Activated CD4-positive, alpha-beta memory T cell treated with anti-CD3 and anti-CD28 coated beads for 36 hours (primary cell): ENCODE measurements at places on chromosomes 7 and 10. TPM values are rescaled to one million over a fixed set of nuclear protein-coding genes. Genes with fewer than 3 reads are reported as not detected.

DNA sequence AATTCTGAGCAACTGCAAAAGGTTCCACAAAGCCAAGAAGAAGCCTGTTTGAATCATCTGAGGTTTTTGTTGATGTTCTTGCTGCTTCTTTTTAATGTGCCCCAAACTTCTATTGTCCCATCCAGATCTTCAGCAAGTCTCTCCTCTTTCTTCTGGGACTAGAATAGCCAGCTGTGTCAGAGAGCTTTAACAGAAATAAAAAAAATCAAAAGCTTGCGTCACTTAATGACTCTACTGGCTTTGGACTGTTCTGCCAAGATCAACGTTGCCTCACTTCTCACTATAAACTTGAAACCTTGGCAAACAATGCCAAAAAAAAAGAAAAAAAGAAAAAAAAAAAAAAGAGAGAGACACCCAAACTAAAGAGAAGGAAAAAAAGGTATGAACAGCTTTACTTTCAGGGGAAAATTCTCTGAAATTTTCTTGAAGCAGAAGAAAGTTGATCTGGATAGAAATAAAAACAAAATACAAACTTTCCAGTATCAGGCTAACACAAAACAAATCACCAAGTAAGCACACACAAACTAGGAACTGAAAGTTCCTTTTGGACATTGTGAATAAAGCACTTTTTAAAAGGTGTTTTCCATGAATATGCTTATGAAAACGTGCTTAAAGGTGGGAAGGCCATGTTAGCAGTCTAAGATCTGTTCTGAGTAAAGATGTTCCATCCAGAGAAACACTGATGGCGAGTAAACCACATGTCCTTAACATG, 14.8 kb downstream of the USP54 start:
- DNase-seq, result no peak
- H3K4me1 ChIP-seq, result no peaks in the 10 kb centered on the region
- no peaks in the 10 kb centered on the region for H3K36me3 ChIP-seq
- no peak overlapping the region for H3K27ac ChIP-seq
- no peaks in the 10 kb centered on the region for H3K27me3 ChIP-seq

The SPACDR gene
- 3.5 TPM for total RNA-seq

DNA sequence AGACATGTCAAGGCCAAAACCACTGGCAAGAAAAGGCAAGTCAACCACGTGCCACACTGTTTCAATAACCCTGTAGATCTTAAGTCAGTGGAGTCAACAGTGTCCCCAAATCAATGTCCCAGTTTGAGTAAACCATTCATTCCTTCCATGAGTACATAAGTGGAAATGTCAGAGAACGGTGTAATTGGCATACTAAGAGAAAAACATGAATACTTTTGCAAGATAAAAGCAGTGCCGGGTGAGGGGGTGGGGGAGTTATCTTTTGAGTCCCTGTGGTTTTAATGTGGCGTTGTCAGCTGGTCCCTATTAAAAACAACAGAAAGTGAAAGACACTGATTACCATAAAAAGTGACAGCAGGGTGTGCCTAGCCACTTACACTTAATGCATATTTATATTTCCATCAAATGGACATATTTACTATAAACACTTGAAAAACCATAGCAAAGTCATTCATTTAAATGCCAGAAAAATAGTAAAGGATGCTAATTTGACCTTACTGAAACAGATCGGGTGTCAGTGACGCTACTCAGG, 37.8 kb downstream of the RSU1 start:
- peak; percentile 88 for DNase-seq
- peaks cover 30% of the 10 kb centered on the region for H3K4me1 ChIP-seq
- peaks cover 20% of the 10 kb centered on the region for H3K36me3 ChIP-seq
- H3K4me3 ChIP-seq, result peak overlapping the region; percentile 1
- H3K27ac ChIP-seq, result peak overlapping the region; percentile 64

The OGDHL gene
- total RNA-seq, result 0.40 TPM

DNA sequence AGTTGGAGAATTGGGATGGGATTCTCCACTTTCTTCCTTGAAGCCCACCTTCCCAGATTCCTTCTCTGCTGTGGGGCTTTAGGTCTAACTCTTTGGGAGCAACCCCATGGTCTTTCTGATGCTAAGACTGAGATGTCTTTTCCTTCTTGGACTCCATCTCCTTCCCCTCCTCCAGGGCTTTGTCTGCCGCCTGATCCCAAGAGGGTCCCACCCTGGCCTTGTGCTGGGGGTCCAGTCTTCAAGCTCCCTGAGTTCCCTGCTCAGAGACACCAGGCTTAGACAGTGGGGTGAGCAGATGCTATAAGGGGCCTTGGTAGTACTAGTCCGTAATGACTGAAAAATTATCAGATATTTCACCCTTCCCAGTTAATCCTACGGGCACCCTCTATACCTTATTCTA, 150.5 kb downstream of the PTPN20 start:
- H3K27me3 ChIP-seq, result peaks cover 5% of the 10 kb centered on the region
- H3K4me1 ChIP-seq, result no peaks in the 10 kb centered on the region
- no peak overlapping the region for H3K4me3 ChIP-seq
- no peak overlapping the region for H3K27ac ChIP-seq
- no peaks in the 10 kb centered on the region for H3K36me3 ChIP-seq

GRCh38 chr10:1642600-1643160, 94.6 kb downstream of the ADARB2 start:
- peaks cover 16% of the 10 kb centered on the region for H3K27me3 ChIP-seq
- DNase-seq, result no peak
- H3K27ac ChIP-seq, result peak overlapping the region; percentile 81
- H3K4me1 ChIP-seq, result peaks cover 13% of the 10 kb centered on the region
- H3K36me3 ChIP-seq, result no peaks in the 10 kb centered on the region

- no peaks in the 10 kb centered on the region for H3K36me3 ChIP-seq
- H3K27ac ChIP-seq, result no peak overlapping the region
- H3K4me3 ChIP-seq, result no peak overlapping the region
- no peaks in the 10 kb centered on the region for H3K4me1 ChIP-seq
- no peak for DNase-seq
- no peaks in the 10 kb centered on the region for H3K27me3 ChIP-seq
These were observed 569.1 kb downstream of the ANKRD7 start for GRCh38 chr7:118793582-118793981.

The ARHGEF35 gene
- total RNA-seq, result 9.6 TPM

The RPEL1 gene
- not detected for total RNA-seq

- H3K4me3 ChIP-seq, result no peak overlapping the region
- DNase-seq, result no peak
- peaks cover 4% of the 10 kb centered on the region for H3K27me3 ChIP-seq
- no peaks in the 10 kb centered on the region for H3K36me3 ChIP-seq
These were observed 60.4 kb downstream of the ARL4A start for GRCh38 chr7:12747687-12748306.

GRCh38 chr10:113244750-113245149, 294.7 kb downstream of the TCF7L2 start:
- no peak for DNase-seq
- no peak overlapping the region for H3K27ac ChIP-seq
- peaks cover 14% of the 10 kb centered on the region for H3K27me3 ChIP-seq
- H3K4me3 ChIP-seq, result no peak overlapping the region
- H3K36me3 ChIP-seq, result no peaks in the 10 kb centered on the region
